Thyroid gland (tissue), 4 donors: ENCODE measurements at places on chromosomes 3 and 15. TPM values are rescaled to one million over a fixed set of nuclear protein-coding genes. Genes with fewer than 3 reads are reported as not detected.

The TIGIT gene
- total RNA-seq, result 0.11 TPM

The RPP25 gene
- total RNA-seq, result 14.9 TPM

The MUC4 gene
- 0.20 TPM for total RNA-seq

The PARP15 gene
- 1.9 TPM for total RNA-seq

The IGSF10 gene
- total RNA-seq, result 2.4 TPM

- DNase-seq, result no peak
These were observed 48.4 kb downstream of the EOMES start for GRCh38 chr3:27673701-27674100.

- DNase-seq, result no peak
These were observed 48.6 kb downstream of the KLF15 start for GRCh38 chr3:126308394-126309125.

GRCh38 chr3:120778776-120779175 is 36.2 kb downstream of the GTF2E1 start:
- no peak for DNase-seq

DNA sequence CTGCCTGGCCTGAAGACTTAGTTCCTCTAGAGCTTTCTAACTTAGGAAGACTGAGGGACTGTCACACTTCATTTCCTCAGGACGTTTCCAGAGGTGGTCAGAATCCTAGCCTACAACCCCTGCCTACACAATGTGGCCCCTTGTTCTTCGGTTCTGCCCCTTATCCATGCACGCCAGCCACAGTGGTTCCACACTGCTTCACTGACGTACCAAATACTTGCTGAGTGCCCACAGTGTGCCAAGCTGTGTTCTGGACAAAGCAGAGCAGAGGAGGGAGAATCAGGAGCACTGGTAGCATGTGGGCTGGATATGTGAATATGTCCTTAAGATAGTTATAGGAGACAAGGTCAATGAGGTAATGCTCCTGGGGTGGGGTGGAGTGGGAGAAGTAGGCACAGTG is 70.5 kb upstream of the SAMMSON start:
- DNase-seq, result no peak

DNA sequence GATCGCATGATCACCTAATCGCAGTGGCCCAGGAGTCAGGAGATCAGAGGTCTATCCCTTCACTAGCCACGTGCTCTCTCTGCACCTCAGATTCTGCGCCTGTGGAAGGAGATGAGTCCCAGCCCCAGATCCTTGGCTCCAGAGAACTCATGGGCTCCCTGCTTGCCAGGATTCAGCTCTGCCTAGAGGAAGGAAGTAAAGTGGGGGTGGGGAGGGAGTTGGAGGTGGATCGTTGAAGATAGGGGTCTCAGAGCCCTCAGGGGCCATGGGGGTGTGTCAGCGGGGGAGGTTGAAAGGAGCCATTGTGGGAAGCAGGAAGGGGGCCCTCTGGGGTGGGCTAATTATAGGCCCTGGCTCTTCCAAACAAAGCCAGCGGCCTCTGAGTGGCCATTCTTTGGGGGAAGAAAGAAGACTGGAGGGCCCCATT is 11.3 kb upstream of the STRA6 start:
- no peak for DNase-seq

DNA sequence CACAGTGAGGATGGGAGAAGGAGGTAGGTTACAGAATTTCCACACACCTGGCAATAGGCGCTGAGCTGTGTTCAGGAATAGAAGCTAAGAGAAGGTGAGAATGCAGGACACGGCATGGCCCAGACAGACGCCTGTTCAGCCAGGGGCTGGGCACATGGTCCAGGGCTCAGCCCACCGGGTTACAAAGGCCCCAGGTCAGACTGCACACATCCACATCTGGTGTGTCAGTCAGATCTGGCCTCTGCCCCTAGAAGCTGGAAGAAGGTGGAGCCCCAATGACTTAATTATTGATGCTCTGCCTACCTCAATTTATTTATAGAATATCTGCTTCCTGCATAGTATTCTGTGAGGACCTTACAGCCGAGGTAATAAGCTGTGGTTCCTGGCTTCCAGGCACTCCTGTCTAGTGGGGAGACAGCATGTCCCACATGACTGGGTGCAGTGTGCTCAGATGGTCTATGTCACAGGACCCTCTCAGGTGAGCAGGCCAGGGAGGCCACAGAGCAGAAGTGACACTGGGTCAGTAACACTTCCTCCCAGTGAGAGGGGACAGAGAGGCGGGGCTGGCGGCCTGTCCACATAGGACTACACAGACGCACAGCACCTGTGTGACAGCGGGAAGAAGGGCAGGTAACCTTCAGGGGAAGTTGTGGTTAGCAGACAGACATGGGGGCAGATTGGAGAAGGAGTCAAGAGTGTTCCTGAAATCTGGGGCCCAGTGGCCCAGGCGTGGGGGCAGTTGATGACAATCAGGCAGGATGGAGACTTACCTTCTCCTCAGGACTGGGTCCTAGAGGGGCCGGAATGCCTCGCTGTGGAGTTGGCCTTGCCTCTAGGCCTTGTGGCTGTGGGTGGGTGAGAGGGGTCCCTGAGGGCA is 38.6 kb upstream of the PLXNA1 start:
- no peak for DNase-seq

GRCh38 chr3:166351461-166351860 is 514.2 kb upstream of the BCHE start:
- DNase-seq, result no peak

DNA sequence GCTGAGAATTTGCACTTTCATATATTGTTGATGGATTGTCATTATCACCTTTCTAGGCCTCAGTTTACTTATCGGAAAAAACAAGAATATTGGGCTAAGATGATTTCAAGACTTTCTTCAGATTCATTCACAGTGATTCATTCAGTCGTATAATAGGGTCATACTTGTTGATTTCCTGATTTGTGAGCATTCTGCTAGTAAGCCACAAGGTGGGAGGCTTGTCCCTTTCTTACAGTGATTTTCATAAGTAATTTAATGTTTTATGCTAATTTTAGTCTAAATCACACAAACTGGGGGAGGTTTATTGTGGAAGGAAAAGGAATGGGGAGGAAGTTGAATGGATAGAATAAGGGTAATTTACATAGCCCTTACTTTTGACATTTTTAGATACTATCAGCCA is 126.8 kb upstream of the GOLGA6L4 start:
- DNase-seq, result no peak

GRCh38 chr3:150218236-150218635 is 189.9 kb upstream of the TSC22D2 start:
- DNase-seq, result no peak

- no peak for DNase-seq
These were observed 1.8 kb upstream of the ROPN1B start for GRCh38 chr3:125967156-125967555.

- no peak for DNase-seq
These were observed 746.3 kb downstream of the ZPLD1 start for GRCh38 chr3:103181160-103181559.

DNA sequence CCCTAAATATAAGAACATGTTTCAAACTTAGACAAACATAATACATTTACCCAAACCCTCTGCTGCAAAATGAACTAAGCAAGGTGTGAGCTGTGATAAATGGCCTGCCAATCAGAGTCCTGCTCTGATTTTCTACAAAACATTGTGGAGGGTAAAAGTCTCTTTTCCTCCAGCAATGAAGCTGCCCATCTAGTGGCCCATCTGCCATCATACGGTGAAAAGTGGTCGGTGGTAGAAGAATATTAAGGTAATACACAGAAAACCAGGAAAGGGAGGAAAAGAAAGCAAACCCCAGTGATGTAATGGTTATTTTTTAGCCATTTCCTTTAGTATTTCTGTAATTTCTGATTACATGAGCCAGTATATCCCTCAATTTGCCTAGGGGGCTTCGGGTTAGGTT is 838.1 kb downstream of the TBL1XR1 start:
- no peak for DNase-seq

GRCh38 chr3:138197058-138197457 is 10.0 kb downstream of the ARMC8 start:
- no peak for DNase-seq
